ENCODE measurements at places on chromosomes 4 and X.
A peak's percentile ranks its signal among the peaks of the same experiment; 100 is the strongest.

- DNase-seq, result no peak
These were observed 10.3 kb downstream of the NCBP2L start for GRCh38 chrX:107787827-107788226.

- DNase-seq, result no peak
These were observed 8.6 kb upstream of the CYP2U1 start for GRCh38 chr4:107922486-107923473.

GRCh38 chr4:84439996-84440395, 59.1 kb downstream of the NKX6-1 start:
- no peak for DNase-seq

- DNase-seq, result no peak
These were observed 4.2 kb upstream of the ERVMER34-1 start for GRCh38 chr4:52755426-52755825.

GRCh38 chrX:119605464-119606279, 552 bp downstream of the NKRF start:
- DNase-seq, result peak; percentile 9

GRCh38 chrX:47229427-47229826, 3.4 kb upstream of the USP11 start:
- DNase-seq, result no peak

DNA sequence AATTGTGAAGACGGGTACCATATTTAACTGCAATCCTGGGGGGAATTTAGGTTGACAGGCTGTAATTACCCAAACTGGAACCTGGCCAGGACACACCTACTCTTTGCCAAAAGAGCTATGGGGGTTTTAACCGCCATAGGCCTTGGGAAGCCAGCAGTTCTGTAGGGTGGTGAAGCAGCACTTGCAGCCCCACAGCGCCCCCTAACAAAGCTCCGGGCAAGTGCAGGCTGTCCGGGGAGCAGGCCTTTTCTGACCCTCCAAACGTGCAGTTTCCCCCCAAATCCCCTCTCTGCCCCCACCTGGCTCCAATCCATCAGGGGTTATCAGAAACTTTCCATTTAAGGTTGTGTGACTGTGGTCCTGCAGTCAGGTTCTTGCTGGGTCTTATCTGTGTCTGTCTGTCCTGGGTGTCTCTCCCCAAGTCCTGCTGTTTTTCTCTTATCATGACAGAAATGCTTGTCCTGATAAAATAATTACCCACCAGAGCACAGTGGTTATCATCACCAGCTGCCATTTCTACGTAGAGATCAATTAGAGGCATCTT, 350.9 kb downstream of the MID1IP1 start:
- no peak for DNase-seq

DNA sequence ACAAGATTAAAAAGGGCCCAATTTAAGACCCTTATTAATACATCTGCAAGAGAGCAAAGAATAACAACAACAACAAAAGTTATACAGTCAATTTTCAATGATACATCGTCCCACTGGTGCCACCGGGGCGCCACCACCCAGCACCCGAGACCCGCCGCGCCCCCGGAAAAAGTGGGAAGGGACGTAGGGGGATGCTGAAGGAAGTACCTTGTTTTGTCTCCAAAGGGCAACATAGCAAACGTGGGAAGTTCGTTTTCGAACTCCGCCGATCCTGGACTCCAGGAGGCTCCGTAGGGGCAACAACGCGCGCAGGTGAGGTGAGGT, 1.7 kb downstream of the PDE5A start:
- no peak for DNase-seq
